Sciatic nerve (tissue), 2 donors: ENCODE measurements at places on chromosomes 6 and 20.

- DNase-seq: no peak
Observed at GRCh38 chr6:56815436-56815835, 139.5 kb upstream of the BEND6 start.

DNA sequence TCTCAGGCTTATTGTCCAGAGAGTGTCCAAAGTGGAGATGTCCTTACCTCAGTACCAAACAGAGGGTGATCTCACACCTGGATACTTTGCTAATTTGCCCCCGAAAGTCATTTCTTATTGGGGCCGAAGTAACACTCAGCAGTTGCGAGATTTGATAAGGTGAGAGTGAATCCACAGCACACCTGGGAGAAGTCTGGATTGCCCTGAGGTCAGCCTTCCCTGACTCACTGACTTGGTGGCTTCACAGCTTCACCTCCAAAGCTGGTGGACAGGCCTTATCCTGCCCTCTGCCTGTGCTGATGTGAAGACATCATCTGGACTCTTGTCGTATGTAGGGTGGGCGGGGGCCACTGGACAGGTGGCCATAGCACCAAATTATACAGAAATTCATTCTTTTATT, 101.9 kb upstream of the ARMC2 start:
- no peak for DNase-seq

DNA sequence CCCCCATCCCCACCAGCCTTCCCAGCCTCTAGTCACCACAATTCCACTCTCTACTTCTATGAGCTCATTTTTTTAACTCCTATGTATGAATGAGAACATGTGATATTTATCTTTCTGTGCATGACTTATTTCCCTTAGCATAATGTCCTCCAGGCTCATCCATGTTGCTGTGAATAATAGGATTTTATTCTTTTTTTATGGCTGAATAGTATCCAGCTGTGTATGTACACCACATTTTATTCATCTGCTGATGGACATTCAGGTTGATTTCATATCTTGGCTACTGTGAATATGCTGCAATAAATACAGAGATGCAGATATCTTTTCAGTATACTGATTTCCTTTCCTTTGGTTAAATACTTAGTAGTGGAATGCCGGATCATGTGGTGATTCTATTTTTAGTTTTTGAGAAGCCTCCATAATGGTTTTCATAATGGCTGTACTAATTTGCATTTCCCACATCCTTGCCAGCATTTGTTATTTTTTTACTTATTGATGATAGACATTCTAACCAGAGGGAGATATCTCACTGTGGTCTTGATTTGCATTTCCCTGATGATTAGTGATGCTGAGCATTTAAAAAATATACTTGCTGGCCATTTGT, 194.9 kb downstream of the PACRG start:
- DNase-seq: no peak

DNA sequence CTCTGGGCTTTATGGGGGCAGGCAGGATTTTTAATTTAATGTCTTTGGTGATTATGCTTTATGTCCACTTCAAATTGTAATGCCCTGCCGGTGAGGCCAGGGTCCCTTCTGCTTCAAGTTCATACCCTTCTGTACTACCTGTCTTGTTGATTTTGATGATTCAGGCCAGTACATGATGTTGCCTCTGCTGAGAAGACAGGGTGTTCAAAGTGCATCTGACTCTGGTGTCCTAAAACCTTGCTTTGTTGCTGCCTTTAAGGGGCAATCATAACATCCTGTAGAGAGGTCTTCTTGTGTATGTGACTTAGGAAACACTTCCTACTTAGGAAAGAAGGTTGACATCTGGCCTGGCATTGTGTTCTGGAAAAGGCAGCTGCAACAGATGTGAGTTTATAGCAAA, 113.2 kb downstream of the TMEM170B start:
- no peak for DNase-seq

DNA sequence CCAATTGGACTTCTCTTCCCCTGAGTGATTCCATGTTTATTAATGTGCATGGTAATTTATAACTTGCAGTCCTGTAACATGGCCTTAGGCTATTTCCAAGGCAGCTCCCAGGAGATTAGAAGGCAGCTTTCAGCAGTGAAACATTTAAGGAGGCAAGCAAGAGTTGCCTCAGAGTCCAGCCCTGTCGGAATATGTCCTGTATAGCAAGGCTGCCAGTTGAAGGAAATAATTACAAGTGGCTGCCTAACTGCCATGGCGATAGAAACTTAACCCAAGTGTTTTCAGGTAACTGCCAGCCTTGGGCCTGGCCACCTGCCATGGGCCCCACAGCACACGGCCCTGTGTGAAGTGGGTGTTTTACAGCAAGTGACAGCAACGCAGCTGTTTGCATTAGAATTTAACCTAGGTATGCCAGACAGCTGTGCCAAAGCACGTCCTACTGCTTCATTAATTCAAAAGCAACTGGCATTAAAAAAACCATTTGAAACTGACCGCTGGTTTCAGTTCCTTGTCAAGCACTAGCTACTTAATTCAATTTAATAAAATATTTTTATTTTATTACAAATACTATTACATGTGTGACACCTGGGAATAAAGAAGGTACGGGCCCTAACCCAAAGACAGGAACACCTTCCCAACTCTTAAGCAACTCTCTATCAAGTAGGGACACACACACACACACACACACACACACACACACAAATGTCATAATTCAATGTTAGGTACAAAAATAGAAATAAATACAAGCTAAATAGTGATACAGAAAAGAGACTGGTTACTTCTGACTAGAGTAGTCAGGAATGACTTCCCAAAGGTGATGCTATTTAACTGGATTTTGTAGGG, 151.8 kb upstream of the HEY2 start:
- DNase-seq: no peak

GRCh38 chr6:157225575-157225995, 97.7 kb downstream of the TMEM242 start:
- DNase-seq: no peak

- no peak for DNase-seq
Observed at GRCh38 chr6:80425089-80425823, 318.8 kb downstream of the BCKDHB start.

DNA sequence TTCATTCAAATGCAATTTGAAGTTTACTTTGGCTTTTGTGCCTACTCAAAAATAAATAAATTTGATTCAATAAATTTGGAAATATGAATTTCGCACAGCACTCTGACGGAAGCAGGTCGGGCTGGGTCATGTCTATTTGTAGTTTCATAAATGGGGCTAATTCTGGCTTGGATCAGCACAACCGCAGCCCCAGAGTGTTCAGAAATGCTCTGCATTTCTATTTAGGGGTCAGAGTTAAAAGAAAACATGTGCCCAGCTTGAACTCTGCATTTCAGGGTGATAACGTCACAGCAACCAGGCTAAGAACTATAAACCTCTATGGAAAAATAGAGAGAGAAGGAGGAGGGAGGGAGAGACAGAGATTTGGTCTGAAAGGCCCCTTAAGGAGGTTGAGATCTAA, 480.9 kb upstream of the NOX3 start:
- no peak for DNase-seq

DNA sequence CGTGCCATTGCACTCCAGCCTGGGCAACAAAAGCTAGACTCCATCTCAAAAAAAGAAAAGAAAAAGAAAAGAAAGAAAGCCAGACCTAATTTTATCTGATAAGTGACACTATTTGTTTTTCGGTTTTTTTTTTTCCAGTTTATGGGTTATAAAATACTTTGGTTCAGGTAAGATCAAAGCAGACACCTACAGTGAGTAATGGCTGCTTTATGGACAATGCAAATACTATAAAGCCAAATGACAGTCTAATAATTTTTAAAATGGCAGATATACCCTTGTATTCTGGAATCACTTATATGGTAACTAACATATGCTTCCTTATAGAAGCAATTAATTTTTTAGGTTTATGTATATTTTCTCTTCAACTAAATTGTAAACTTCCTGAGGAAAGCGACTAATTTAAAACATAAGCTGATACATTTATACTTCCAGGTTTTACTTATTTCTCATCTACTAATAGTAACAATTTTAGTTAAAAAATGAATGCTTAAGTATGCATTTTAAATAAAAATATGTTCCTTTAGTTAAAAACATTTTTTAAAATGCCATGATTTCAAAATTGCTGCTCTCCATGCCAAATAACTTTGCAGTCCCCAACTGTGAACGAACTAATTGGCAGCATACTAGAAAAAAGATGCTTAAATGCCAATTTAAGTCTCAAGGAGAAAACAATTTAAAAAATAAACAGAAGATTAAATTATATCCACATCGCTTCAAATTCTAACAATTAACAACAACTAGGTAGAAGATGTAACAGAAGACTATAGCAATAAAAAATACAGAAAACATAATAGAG, 38.5 kb downstream of the KIAA0319 start:
- DNase-seq: no peak

GRCh38 chr6:4672772-4673171, 103.4 kb upstream of the CDYL start:
- DNase-seq: no peak

GRCh38 chr6:164911151-164911550, 398.3 kb downstream of the C6orf118 start:
- DNase-seq: no peak

- no peak for DNase-seq
Observed at GRCh38 chr20:42366626-42367025, 748.4 kb upstream of the CHD6 start.
